ENCODE measurements at places on chromosomes 12 and 14.
A peak's percentile ranks its signal among the peaks of the same experiment; 100 is the strongest.

GRCh38 chr14:78633752-78634151, 463.6 kb downstream of the NRXN3 start:
- DNase-seq: peak; percentile 32

DNA sequence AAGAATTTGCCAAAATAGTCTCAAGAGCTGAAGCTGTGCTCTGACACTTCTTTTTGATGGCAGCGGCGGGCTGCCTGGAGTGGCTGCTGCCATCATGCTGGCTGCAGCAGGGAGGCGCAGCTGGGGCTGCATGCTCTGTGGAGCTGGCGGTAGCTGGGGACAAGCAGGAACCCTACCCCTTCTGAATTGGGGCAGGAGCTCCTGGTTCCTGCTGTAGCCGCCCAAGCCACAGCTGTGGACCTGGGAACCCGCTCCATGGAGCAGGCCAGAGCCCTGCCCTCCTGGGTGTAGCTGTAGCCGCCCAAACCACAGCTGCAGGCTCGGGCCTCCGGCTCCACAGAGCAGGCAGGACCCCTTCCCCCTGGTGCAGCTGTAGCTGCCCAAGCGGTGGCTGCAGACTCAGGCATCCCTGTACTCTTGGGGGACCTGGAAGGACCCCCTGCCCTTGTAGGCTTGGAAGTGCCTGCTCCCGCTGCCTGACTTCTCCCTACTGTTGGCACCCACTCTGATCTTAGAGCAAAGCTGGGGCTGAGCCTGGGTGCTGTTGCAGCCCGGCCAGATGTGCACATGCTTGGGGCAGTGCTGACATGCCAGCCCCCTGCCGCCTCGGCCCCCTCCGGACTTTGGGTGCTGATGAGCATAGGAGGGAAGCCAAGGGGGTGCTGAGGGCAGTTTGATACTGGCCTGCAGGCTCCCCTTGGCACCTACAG, 33.3 kb downstream of the APAF1 start:
- DNase-seq: no peak

DNA sequence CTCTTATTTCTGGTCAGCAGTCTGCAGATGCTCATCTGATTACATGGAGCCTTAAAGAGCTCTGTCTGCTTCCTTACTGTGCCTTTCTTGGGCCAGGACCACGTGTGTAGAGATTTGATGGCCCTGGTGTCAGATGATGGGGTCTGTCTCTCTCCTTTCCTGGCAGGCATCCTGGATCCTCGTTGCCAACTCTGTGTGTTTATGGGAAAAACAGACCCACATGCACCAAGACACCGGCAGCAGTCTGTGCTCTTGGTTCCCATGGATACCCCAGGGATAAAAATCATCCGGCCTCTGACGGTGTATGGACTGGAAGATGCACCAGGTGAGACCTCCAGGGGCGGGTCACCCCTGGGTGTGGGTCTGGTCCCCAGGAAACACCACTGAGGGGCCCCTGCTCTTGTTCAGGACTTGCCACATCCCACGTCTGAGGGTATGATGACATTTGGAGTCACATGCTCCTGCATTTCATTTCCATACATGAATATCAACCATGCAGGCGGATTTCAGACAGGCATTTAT, 18.5 kb upstream of the ALDH2 start:
- no peak for DNase-seq

GRCh38 chr12:19263672-19264071, 134.1 kb downstream of the PLEKHA5 start:
- no peak for DNase-seq

DNA sequence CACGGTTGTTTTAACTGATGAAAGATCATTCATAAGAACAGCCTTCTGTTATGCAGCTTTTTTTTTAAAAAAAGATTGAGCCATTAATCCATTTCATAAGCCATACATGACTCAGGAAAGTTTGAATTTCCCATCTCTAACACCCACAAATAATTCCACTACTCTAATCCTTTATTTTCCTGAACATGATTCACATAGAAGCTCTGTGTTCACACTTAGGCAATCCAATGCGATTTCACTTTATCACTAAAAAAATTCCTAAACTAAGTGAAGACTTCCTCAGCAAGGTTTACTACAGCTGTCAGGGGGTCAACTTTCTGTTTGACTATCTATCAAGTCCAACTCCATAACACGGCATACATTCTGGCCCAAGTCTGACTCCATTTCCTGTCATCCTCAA, 25.9 kb downstream of the PKP2 start:
- no peak for DNase-seq

DNA sequence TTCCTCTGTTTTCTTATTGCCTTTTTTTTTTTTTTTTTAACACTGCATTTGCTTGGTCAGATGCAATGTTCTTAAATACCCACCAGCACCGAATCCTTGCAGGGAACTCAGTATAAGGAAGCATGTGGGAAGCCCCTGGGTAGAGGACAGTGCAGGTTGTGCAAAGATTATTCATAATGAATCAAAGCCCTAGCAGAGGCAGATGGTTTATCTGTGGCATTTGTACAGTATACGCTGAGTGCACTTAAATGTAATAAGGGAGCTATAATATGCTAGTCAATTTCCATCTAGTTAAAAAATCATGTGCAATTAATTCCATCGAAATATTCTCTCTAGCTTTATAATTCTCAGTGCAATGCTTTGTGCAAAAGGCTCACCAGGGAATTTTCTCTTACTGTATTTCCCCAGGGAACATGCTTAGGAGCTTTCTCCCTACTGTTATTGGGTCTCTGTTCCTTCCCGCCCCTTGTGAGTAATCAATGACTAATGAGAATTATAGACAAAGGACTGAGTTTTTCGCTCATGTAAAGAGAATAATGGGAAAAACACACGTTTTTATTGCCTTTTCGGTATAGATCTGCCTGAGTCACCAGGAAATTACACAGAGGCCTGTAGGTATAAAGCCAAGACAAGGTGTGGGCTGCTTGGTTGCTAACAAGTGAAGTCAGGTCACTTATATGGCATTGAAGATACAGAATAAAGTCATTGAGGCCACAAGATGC, 1214.3 kb upstream of the TMEM132C start:
- peak; percentile 11 for DNase-seq

DNA sequence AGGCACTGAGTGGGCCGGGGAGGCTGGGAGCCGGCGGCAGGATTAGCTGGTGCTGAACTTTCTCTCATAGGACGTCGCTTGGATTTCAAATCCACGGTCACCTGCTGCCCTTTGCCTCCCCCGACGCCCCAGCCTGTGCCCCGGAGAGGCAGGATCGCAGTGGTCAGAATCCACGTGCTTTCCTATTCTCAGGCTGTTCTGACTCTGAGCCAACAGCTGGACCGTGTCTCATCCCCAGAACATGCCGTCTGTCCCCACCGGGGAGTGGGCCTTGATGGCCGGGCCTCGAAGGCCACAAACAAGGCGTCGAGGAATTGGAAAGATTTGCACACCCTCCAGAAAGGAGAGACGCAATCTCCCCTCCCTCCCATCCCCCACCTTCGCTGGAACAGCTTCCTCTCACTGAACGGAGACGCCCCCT, 18.5 kb upstream of the MLXIP start:
- peak; percentile 32 for DNase-seq

DNA sequence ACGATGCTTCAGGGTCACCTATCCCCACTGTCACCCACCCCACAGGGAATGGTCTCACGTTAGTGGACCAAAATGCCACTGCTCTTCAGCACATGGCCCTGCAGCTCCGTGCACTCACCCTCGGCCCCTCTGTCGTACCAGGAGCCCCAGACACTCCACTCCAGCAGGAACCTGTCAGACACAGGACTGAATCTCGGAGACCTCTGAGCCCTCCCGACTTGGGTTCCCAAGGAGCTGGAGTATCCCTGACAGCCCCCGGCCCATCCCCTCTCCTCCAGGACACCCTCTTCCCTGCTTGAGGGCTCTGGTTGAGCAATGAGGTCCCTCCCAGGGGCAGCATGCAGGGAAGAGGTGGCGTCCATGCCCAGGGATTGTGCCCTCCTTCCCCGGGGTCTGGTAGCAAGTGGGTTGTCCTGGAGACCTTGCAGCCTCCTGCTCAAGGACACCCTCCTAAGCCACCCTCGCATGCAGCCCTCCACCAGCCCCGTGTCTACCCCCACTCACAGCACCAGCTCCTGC, 20.4 kb upstream of the LRTM2 start:
- no peak for DNase-seq

DNA sequence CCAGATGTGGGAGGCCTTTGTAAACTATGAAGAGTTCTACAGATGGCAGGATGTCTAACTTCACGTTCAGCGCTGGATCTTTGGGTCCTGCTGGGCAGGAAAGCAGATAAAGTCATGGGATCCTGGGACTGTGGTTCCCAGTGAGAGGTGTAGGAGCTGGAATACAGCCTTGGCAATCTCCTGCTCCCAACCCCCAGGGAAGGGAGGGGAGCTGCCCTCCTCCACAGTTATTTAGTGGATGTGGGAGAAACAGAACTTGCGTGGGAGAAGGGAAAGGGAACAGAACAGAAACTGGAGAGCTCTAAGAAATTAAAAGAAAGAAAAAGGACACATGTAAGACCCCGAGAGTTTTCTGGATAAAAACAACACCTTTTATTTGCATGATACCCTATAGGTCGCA, 37.0 kb downstream of the NUAK1 start:
- no peak for DNase-seq

DNA sequence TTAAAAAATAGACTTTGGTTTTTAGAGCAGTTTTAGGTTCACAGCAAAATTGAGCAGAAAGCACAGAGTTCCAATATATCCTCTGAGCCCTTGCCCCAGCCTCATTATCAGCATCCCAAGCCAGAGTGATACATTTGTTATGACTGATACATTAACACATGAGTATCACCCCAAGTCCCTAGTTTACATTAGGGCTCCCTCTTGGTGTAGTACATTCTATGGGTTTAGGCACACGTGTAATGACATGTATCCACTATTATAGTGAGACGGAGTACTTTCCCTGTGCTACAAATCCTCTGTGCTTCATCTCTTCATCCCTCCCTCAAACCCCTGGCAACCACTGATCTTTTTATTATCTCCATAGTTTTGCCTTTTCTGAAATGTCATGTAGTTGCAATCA, 22.5 kb upstream of the GSG1 start:
- no peak for DNase-seq

DNA sequence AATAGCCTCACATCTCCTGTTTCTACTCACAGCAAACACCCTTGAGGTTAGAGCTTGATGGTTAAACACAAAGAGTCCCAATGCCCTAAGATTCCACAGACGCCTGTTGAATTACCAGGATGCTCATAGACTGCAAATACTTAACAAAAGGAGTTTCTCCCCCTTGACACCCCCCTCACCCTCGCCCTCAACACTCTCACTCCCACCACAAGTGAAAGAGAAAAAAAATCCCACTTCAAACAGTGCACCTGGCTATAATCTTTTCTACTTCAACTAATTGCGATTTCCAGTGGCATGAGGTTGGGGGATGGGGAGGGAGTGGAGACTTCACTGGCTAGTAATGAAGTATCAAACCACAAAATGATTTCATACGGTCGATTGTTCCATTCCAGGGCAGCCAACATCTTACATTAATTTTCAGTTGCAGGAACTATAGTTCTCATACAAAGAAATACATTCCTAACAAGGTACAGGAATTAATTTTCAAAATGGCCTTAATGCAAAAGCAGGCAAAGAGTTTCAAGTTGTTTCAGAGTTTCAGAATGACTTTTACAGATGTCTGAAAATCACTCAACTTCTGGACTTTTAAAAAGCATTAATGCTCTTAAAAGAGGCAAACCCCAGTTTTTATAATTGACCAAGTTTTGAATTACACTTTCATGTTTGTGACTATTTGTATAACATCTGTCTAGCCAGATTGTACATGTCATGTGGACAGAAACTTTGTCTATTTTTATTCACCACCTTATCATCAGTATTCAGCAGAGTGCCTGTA, 390.7 kb downstream of the C12orf75 start:
- DNase-seq: peak; percentile 64

DNA sequence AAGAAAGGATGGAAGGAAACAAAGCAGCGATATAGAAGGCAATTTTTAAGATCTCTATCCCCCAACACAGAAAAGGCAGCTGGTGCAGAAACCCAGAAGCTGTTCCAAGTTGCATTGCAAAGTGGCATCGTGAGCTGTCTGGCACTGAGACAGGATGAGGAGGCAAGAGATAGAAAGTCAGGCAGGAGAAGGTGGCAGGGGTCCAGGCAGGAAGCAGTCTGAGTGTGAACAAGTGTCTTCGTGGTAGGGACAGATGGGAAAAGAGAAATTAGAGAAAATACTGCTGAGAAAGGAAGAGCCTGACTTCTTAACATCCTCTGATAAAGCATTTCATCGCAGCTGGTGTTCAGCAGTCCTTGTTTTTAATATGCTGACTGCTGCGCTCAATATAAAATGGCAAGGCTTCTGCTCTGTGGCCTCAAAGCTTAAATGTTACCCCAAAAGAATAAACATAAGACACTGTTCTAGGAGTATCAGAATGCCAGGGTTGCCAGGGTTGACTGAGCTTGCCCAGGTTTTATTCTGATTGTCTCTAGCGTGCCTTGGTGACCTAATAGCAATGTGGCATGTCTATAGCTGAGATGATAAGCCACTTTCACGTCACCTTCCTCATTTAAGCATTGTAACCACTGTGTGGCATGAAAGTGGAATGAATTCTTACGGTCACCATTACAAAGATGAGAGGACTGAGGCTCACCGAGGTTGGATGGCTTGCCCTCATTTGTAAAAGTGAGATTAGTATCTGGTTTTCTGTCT, 397.6 kb downstream of the NUAK1 start:
- DNase-seq: no peak

- DNase-seq: no peak
Observed at GRCh38 chr12:70408004-70408790, 42.1 kb downstream of the KCNMB4 start.

DNA sequence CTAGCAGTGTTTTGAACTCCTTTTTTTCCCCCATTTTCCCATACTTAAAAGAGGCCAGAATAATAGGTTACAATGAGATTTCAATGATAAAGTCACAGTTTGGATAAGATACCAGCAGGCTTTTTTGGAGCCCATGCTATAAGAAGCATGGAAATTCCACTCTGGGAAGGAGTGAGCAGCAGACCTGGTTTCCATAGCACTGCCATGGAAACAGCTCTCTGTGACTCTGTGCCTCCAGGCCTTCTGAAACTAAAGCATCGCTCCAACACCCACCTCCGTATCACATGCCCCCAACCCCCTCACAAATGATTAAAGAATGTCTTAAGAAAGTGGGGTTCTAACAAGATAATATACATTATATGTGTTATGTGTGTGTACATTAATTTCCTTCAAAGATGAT, 165.0 kb downstream of the GRIN2B start:
- no peak for DNase-seq

DNA sequence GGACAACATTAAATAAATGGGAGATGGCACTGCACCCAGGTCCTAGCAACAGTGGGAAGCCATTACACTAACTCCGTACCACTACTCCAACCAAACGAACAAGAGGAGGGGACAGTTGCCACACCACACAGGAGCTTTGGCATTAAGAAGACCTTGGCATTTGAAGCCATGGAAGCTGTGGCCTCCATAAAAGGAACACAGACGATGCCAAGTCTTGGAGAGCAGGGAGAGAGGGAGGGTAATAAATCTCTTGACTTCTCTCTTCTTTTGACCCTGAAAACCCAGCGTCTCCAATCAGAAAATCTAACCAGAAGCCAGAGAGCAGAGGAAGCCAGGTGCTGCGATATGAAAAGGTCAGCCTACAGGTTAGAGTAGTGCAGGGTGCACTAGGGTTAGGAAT, 338.8 kb upstream of the TMEM132C start:
- DNase-seq: no peak

GRCh38 chr12:13592063-13592942, 389.1 kb downstream of the GRIN2B start:
- DNase-seq: no peak
